HCT116 (cell line): ENCODE measurements at places on chromosomes 16 and 17.

DNA sequence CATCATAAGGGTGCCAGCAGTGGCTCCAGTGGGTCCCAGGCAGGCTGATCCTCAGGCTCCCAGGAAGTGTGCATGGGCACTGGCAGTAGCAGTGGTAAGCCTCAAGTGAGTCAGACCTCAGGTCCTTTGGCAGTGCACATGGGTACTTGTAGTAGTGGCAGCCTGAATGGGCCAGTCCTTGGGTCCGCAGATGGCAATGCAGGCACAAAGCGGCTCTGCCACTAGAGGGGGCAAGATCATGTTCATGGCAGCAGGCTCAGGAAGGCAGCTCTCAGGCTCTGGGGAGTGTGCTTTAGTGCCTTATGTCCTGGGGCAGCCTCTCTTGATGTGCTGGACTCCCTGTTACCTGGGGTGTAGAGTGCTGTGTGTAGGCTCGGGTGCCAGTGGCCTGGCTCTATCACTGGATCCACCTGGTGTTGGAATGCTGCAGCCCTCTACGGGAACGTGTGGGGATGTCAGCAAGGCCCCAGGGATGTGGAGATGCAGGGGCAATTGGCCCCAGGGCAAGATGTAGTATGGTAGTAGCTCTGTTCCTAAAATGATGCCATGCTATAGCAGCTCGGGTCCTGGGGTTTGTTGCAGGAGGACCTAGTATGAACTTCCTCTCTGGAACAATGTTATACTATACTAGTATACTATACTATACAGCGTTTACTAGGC is 11.0 kb downstream of the ACSM3 start:
- no peaks in the 10 kb centered on the region for H3K4me1 ChIP-seq
- no peak overlapping the region for H3K27ac ChIP-seq
- no peaks in the 10 kb centered on the region for H3K36me3 ChIP-seq

GRCh38 chr16:66652661-66653360 is 43.7 kb downstream of the CMTM4 start:
- no peaks in the 10 kb centered on the region for H3K27me3 ChIP-seq
- no peak overlapping the region for H3K27ac ChIP-seq
- DNase-seq = no peak
- peaks cover 8% of the 10 kb centered on the region for H3K4me1 ChIP-seq

- peaks cover 59% of the 10 kb centered on the region for H3K4me1 ChIP-seq
- H3K4me3 ChIP-seq = peak overlapping the region; percentile 74
- no peaks in the 10 kb centered on the region for H3K27me3 ChIP-seq
- H3K36me3 ChIP-seq = peaks cover 2% of the 10 kb centered on the region; the same call in 1 of the 2 replicates
- H3K27ac ChIP-seq = peak overlapping the region; percentile 81
- no peak for DNase-seq
Measured at GRCh38 chr17:74749279-74750038, 1.0 kb downstream of the NHERF1 start.

GRCh38 chr17:81655378-81656117 is 794 bp downstream of the PDE6G start:
- no peak overlapping the region for H3K27ac ChIP-seq
- no peaks in the 10 kb centered on the region for H3K36me3 ChIP-seq
- H3K27me3 ChIP-seq = no peaks in the 10 kb centered on the region
- H3K4me3 ChIP-seq = no peak overlapping the region

DNA sequence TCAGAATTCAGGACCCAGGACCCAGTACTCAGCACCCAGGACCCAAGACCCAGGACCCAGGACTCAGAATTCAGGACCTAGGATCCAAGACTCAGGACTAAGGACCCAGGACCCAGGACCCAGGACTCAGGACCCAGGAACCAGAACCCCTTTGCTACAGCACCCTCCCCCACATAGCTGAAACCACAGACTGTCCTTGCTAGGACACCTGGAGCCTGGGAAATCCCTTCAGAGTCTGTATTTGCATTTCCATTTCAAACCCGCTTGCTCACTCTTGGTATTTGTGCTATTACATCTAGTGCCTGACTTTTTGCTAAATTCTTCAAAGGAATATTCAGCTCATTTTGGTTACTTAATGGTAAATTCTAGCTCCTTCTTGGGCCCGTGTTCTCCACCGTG is 275.8 kb upstream of the MAF start:
- no peaks in the 10 kb centered on the region for H3K4me1 ChIP-seq
- no peak overlapping the region for H3K4me3 ChIP-seq
- H3K27me3 ChIP-seq = no peaks in the 10 kb centered on the region
- H3K27ac ChIP-seq = no peak overlapping the region
- no peak for DNase-seq

DNA sequence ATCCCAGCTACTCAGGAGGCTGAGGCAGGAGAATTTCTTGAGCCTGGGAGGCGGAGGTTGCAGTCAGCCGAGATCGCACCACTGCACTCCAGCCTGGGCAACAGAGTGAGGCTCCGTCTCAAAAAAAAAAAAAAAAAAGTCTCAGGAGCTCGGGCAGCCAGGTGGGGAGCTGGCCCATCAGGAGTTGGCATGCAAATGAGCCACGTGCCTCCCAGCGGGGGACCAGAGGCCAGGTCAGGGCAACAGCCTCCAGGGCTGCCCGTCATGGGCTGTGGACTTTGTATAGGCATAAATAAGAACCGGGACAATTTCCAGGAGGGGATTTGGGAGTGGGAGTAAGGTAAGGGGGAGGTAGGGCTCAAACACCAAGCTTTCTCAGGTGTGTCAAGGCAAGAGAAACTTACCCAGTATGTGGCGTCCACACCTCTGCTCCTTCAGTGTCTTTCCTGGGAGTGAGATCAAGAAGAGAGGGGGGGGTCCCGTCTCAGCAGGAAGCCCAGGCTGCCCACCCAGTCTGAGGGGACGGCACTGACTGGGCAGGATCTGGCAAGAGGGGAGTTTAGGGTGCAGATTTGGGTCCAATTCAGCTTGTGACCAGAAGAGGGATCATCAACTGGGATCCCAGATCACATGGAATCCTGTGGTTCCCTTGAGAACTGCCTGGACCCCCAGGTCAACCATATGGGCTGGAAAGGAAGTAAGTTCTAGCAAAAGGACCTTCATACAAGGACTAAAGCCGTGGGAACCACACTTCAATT is 22.3 kb upstream of the G6PC1 start:
- H3K27ac ChIP-seq = no peak overlapping the region
- no peak for DNase-seq
- H3K36me3 ChIP-seq = no peaks in the 10 kb centered on the region
- no peaks in the 10 kb centered on the region for H3K27me3 ChIP-seq
- no peak overlapping the region for H3K4me3 ChIP-seq

GRCh38 chr16:15970743-15971439 is 21.5 kb downstream of the ABCC1 start:
- peaks cover 28% of the 10 kb centered on the region; the same call in 1 of the 2 replicates for H3K36me3 ChIP-seq
- H3K4me1 ChIP-seq = peaks cover 24% of the 10 kb centered on the region
- no peak for DNase-seq
- no peak overlapping the region for H3K27ac ChIP-seq

- no peak overlapping the region for H3K4me3 ChIP-seq
- DNase-seq = no peak
- no peaks in the 10 kb centered on the region for H3K36me3 ChIP-seq
- peaks cover 10% of the 10 kb centered on the region; the same call in 1 of the 2 replicates for H3K4me1 ChIP-seq
Measured at GRCh38 chr17:39787041-39787440, 49.3 kb downstream of the GRB7 start.

DNA sequence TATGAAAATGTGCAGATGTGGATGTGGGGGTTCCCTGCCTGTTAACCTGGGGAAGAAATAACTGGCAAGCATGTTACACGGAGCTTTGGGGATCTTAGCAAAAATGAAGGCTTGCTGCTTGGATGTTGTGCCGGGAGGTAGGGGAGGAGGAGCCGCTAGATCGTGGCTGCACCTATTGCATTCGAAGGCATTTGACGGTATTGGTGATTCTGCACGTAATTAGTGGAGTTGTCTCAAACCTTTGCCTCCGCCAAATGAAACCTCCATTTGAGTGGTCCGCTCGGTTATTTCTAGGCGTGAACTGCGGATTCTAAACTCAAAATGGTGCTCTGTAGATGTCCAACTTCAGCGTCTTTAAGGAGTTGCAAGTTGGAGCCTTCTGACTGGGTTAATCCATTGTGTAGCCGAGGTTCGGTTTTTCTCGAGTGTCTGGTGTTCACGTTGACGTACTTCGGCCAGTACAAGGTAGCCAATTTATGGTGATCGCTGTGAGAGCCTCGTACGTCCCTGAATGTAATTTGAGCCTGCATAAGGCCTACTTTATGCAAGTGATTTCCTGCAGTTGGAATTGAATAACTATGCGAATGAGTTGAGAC is 1.5 kb downstream of the TNRC6C start:
- no peaks in the 10 kb centered on the region for H3K36me3 ChIP-seq
- H3K4me1 ChIP-seq = peaks cover 19% of the 10 kb centered on the region
- peak overlapping the region; percentile 62 for H3K4me3 ChIP-seq
- no peaks in the 10 kb centered on the region for H3K27me3 ChIP-seq

DNA sequence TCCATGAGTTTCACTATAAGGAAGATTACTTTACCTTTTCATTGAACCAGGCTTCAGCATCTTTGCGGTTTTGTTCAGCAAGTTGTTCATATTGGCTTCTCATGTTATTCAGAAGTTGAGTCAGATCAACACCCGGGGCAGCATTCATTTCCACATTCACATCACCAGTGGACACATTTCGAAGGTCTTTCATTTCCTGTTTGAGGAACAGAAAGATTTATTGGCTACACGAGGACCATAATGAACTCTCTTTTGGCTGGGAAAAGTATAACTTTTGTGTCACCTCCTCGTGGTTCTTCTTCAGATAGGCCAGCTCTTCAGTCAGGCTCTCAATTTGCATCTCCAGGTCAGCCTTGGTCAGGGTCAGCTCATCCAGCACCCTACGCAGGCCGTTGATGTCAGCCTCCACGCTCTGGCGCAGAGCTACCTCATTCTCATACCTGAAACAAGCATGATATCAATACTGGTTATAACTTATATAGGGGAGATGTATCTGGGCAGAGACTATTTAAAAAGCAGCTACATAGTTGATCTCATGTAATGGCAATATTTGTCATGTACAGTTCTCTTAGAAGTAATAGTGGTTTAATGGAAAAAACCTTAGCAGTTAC is 2.1 kb downstream of the KRT10 start:
- DNase-seq = no peak
- H3K27me3 ChIP-seq = no peaks in the 10 kb centered on the region
- peaks cover 19% of the 10 kb centered on the region for H3K4me1 ChIP-seq
- peak overlapping the region; percentile 69 for H3K4me3 ChIP-seq
- H3K27ac ChIP-seq = peak overlapping the region; percentile 93; the same call in 1 of the 2 replicates

DNA sequence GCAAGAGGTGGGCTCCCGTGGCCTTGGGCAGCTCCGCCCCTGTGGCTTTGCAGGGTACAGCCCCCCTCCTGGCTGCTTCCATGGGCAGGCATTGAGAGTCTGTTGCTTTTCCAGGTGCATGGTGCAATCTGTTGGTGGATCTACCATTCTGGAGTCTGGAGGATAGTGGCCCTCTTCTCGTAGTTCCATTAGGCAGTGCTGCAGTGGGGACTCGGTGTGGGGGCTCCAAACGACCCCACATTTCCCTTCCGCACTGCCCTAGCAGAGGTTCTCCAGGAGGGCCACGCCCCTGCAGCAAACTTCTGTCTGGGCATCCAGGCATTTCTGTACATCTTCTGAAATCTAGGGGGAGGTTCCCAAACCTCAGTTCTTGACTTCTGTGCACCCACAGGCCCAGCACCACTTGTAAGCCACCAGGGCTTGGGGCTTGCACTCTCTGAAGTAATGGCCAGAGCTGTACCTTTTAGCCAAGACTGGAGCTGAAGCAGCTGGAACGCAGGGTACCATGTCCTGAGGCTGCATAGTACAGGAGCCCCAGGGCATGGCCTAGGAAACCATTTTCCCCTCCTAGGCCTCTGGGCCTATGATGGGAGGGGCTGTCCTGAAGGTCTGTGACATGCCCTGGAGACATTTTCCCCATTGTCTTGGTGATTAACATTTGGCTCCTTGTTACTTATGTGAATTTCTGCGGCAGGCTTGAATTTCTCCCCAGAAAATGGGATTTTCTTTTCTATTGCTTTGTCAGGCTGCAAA is 6.0 kb downstream of the PRKAR1A start:
- no peaks in the 10 kb centered on the region for H3K27me3 ChIP-seq
- peaks cover 6% of the 10 kb centered on the region; the same call in 1 of the 2 replicates for H3K4me1 ChIP-seq
- H3K4me3 ChIP-seq = no peak overlapping the region
- peaks cover 33% of the 10 kb centered on the region for H3K36me3 ChIP-seq
- H3K27ac ChIP-seq = no peak overlapping the region

- H3K27me3 ChIP-seq = no peaks in the 10 kb centered on the region
- H3K36me3 ChIP-seq = no peaks in the 10 kb centered on the region
- H3K4me1 ChIP-seq = peaks cover 21% of the 10 kb centered on the region
- no peak overlapping the region for H3K4me3 ChIP-seq
Measured at GRCh38 chr17:76532072-76532651, 5.3 kb downstream of the CYGB start.

GRCh38 chr16:88777471-88778270 is 7.3 kb downstream of the PIEZO1 start:
- H3K27ac ChIP-seq = peak overlapping the region; percentile 8; the same call in 1 of the 2 replicates
- H3K27me3 ChIP-seq = no peaks in the 10 kb centered on the region
- no peak overlapping the region for H3K4me3 ChIP-seq
- H3K4me1 ChIP-seq = peaks cover 61% of the 10 kb centered on the region

- H3K27ac ChIP-seq = no peak overlapping the region
- H3K36me3 ChIP-seq = no peaks in the 10 kb centered on the region; the same call in 1 of the 2 replicates
- peaks cover 1% of the 10 kb centered on the region for H3K4me1 ChIP-seq
- H3K27me3 ChIP-seq = no peaks in the 10 kb centered on the region
Measured at GRCh38 chr17:80826955-80827645, 164.5 kb upstream of the CHMP6 start.

DNA sequence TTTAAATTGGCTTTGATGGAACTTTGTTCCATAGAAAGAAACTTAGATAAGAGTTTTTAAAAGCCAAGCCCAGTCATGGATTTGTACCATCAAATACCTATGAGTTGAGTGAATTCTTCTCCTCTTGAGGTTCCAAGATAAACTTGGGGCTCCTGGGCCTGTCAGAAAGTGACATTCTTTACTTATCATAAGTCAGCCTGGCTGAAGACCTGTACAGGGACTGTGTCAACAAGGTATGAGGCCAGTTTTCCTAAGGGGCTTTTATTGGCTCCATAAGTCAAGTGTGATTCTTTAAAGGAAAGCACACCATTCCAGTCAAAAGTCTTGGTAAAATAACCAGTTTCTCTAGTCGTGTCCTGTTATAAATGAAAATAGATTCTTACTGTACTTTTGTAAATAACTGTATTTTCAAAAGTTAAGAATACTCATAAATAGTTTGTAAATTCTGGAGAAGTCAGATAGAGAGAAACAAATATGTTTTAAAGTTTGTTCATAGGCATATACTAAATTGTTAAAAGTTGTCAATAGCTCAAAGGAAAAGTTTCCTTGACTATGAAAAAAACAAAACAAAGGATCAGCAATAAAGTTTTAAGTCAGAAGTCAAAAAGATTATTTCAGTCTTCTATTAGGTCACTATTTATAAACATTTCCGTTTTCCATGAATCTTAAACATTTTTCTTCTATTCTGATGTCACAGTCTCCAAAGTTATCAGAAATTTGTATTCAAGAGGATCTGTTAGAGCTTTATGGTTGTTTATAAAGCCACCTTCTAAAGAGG is 22.5 kb upstream of the MYO1D start:
- no peak for DNase-seq
- H3K4me1 ChIP-seq = no peaks in the 10 kb centered on the region
- no peaks in the 10 kb centered on the region for H3K36me3 ChIP-seq
- no peak overlapping the region for H3K4me3 ChIP-seq
- no peaks in the 10 kb centered on the region for H3K27me3 ChIP-seq

GRCh38 chr16:66844342-66845079 is at the start of gene CA7:
CA7 (plus strand) TSS chr16:66844414; CDS start chr16:66844488, 74 bp downstream.
- H3K4me1 ChIP-seq = peaks cover 7% of the 10 kb centered on the region; the same call in 1 of the 2 replicates
- H3K27ac ChIP-seq = no peak within 1 kb of the TSS
- H3K4me3 ChIP-seq = no peak within 1 kb of the TSS
- DNase-seq = no peak
- no peaks in the 10 kb centered on the region for H3K36me3 ChIP-seq
- no peaks in the 10 kb centered on the region for H3K27me3 ChIP-seq
